ENCODE measurements at places on chromosomes 3 and 15.

- no peak for DNase-seq
These were observed 37.8 kb downstream of the EHHADH start for GRCh38 chr3:185215873-185216606.

GRCh38 chr3:70984776-70985482 is 598.6 kb downstream of the FOXP1 start:
- no peak for DNase-seq

- no peak for DNase-seq
These were observed 35.1 kb downstream of the NGLY1 start for GRCh38 chr3:25748189-25748588.

DNA sequence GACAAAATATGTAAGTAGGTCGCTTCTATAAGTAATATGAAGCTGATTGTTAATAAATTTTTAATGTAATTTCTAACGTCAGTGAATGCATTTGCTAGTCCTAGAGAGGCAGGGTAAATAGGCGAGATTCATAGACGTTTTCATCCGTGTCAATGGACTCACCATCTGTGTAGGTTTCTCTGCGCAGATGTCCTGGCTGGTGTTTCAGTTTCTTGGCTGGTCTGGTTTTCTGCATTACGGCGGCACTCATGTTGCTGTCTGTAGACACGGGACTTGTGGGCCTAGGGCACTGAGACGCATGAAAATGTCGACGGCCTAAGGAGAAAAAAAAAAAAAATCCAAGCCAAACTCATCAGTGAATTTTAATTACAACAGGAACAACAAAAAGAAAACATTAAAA is 1153.3 kb downstream of the ROBO1 start:
- no peak for DNase-seq

DNA sequence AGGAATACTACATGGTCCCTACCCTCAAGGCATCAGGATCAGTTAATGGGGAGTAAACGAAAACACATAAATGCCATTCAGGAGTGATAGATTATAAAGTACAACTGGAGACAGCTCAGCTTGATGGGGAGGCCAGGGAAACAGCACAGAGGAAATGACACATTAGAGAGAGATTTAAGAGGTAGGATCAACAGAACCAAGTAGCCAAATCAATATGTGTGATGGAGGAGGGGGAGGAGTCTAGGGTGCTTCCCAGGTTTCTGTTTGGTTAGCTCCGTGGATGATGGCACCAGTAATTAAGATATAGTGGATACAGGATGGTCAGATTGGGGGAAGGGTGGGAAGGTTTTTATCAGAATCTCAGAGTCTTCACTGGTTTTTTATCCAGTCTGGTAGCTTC is 229.5 kb upstream of the ROPN1 start:
- no peak for DNase-seq

Data from effector CD8-positive, alpha-beta T cell (primary cell).